ENCODE measurements at places on chromosomes 4 and X.

DNA sequence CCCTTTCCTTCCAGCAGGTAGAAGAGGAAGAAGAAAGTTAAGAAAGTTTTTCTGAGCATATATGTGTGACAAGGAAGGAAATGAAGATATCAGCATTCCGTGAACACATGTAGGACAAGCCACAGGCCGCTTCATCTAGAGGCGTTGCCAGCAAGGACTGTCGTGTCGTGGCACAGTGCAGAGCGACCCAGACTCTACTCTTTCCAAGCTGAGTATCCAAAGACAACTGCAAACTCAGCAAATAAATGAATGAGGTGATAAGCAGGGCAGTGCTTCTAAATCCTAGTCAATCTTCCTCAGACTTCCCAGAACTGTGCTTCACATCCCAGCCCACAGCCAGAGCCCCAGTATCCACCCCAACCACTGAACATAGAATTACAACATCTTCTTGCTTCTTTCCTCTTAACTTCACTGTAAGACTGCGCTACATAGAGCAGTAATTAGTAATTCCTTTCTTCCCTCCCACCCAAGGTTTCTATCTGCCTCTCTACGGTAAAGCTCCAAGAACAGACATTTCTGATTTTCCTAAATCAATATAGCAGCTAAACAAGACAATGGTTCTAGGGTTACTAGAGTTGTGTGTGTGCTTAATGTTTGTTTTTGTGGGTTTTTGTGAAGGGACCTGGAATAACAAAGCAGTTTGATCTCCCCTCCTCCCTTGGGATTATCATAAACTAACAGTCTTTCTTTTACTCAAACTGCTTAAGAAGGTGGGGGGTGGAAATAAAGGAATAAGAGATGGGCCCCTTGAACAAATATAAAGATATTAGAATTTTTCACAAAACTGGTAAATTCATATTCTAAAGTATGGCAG, 71.6 kb downstream of the PAPSS1 start:
- no peak for DNase-seq

- no peak for DNase-seq
Measured at GRCh38 chrX:110066488-110067225, 63.7 kb downstream of the TMEM164 start.

DNA sequence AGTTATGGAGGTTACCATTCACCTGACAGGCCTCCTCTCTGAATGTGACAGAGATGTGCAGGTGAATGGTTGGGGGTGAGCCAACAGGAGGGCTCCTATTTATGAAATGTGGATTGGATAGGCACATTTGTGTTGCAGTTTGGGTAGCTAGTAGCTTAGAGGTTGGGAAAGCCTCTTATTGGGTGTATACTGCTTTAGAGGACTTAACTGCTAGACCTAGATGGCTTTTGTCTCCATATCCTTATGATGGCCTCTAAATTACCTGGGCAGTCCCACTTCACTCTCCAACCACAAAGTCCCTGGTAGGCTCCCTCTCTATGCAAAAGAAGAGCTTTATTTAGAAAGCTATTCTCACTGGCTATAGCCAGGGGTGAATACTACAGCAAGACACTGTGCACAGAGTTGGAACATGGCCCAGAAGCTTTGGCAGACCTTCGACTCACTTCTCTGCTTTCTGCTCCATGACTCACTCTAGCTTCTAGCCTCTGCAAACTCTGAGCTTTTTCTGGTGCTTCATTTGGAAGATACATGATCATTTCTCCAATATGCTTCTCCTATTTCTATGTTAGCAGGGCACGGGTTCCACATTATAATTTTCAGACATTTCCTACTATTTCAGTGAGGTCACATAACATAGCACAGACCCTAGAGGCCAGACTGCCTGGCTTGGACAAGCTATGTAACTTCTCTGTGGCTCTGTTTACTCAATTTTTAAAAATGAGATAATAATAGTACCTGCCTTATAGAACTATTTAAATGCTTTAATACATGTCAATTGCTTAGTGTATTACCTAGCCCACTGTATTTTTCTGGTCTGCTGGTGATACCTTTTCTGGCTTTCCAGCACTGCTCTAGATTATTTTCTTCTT, 6.0 kb upstream of the VGLL1 start:
- no peak for DNase-seq

DNA sequence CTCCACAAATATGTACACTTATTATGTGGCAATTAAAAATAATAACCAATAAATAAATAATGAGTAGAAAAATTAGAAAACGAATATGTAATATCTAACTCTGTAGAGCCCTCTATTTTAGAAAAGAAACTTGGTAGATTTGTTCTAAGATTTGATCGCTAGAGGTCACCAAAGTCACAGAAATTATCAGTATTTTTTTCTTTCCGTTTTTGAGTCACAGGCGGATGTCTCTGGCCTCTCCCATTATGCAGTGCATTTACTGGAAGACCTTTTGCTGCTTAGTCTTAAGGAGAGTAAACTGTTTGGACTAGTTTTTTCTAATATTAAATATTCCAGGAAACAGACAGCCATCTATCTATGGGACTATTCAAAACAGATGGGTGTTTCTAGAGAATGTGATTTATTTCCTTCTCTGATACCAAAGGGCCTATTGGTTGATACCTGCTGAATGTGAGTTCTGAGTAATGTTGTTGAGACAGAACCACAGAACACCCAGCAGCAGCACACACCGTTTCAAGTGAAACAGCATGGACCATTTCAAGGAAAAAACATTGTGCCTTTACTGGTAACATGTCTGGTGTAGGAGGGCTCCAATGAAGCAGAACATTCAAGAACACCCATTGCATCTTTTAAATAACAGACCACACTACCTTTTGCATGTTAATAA, 34.0 kb upstream of the GYPA start:
- DNase-seq = peak; percentile 64

GRCh38 chr4:16206301-16206700, 20.0 kb downstream of the TAPT1 start:
- DNase-seq = no peak

DNA sequence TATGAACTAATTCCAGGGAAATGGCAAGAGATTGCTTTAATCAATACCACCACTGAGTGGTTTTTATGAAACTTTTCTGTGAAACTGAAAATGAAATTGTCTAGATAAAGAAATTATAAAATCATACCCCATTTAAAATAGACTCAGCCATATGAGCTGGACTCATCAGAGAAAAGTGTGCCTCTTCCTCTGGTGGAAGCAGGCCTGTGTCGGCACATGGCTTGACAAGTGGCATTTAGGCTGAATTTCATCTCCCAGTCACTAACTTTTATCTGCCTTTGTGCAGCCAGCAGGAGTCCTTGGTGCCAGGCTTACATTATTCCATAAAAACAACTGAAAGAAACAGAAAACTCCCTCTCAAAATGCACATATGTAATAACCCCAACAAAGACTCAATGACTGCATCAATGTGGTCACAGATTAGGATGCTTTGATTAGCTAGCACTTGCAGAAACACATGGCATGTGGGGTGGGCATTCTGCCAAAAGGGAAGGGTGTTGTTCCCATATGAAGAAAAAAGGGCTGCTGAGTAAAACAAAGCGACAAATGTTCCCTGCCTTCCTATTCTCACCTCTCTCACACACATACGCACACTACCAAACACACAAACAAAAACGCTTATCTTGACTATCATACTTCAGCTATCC, 232.3 kb downstream of the PABPC4L start:
- DNase-seq = no peak

DNA sequence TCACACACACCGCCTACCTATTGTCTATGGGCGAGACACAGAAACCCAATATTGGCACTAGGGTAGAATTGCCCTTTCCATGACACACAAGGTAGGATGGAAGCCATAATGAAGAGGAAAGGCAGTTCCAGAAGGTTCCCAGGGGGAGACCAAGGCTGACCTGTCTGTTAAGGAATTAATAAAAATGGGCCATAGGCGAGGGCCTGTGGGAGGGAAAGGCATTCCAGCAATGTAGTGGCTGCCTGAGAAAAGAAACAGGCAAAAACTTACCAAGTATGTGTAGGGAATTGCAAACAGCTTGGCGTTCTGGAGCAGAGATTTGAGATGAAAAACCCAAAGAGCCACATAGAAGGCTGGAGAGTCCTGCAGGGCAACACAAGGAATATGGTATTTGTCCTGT, 19.1 kb downstream of the MAGED2 start:
- no peak for DNase-seq

GRCh38 chr4:102579794-102580462, 78.8 kb downstream of the NFKB1 start:
- no peak for DNase-seq

DNA sequence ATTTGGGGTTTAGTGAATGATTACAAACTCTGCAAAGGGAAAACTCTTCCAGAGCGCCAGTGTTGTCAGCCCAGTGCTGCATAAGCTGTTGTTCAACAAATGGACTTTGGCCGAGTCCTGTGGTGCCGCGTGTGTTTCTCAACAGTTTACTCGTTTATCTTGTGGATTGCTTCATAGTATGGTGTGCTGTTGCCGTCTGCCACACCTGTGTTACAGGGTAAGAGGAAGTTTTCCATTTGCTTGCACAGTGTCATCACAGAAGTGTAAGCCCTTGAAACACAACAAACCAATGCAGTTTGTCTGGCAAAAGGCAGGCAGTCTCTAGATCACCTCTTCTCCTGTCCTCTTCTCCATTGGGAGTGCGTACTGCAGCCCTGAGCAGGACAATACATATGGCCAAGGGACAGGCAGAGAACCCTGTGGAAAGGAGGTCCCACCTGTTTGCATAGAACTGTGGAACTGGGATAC, 66.3 kb downstream of the DCUN1D4 start:
- no peak for DNase-seq

GRCh38 chrX:117511379-117511778, 605.2 kb downstream of the KLHL13 start:
- no peak for DNase-seq

DNA sequence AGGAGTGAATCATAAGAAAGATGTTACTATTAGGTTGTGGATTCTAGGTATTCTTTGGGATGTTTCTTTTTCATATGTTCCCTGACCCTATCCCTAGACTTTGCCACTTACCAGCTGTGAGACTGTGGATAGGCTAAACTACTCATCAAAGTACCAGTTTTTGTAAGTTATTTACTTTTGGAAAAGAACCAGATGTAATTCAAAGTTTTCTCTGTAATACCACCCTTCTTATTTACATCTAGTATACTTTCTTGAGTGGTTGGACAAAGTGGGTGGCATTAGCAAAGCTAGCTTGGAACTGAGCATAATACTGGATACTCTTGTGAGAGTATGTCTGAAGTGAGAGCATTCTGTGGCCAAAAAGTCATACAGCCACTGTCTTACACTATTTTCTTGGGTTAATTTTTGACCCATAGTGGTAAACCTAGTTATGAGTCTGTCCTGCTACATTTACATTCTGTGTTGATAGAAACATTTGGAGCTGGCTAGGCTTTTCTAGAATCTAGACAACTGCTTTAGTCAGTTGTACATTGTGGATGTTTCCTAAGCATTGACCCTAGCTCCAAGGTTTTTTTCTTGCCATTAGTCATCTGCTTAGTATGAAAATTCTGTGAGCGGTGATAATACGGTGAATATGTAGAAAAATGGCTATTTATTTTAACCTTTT, 41.7 kb downstream of the KDM6A start:
- no peak for DNase-seq

DNA sequence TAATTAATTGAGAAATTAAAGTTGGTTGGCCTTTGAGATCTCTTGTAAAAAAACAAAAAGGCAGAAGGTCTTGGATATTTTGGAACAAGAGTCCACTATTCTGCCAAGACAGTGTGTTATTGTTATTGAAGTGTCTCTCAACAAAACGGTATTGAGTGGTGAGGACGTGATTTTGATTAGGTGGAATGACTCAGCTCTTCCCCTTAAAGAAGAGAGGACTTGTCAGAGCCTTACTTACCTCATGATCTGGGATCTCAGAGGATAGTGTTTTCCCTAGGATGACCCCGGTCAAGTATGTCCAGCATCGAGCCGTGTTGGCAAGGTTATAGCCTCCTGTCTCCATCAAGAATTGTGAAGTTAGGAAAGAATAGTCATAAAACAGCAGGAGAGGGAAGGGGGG, 110.9 kb downstream of the HDAC8 start:
- no peak for DNase-seq

- no peak for DNase-seq
Measured at GRCh38 chr4:143782521-143782920, 82.0 kb upstream of the FREM3 start.

DNA sequence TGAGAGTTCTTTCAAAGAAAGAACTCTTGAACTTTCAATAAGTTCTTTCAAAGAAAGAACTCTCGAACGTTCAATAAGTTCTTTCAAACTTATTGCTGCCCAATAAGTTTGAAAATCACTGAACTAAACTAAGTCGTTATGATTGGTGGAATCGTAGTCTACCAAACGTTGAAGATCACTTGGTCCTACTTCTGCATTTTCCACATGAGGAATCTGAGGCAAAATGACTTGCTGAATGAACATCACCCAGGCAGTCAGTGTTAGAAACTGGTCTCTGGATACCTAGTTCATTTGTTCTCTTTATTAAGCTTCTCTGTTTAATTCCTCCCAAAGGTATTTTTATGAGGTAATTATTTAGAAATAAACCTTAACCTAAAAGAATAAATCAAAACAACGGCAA, 7.1 kb upstream of the CNOT6L start:
- DNase-seq = no peak

GRCh38 chrX:48890934-48891401, 6.6 kb downstream of the TIMM17B start:
- no peak for DNase-seq

GRCh38 chr4:40121515-40121914, 64.9 kb downstream of the N4BP2 start:
- no peak for DNase-seq

GRCh38 chr4:4424499-4425115, 37.7 kb downstream of the NSG1 start:
- DNase-seq = peak; percentile 23

GRCh38 chr4:142452161-142452855, 393.8 kb downstream of the INPP4B start:
- DNase-seq = no peak

GRCh38 chr4:112766422-112766821, 129.5 kb downstream of the LARP7 start:
- no peak for DNase-seq

- no peak for DNase-seq
Measured at GRCh38 chr4:20816287-20816686, 116.0 kb downstream of the PACRGL start.

DNA sequence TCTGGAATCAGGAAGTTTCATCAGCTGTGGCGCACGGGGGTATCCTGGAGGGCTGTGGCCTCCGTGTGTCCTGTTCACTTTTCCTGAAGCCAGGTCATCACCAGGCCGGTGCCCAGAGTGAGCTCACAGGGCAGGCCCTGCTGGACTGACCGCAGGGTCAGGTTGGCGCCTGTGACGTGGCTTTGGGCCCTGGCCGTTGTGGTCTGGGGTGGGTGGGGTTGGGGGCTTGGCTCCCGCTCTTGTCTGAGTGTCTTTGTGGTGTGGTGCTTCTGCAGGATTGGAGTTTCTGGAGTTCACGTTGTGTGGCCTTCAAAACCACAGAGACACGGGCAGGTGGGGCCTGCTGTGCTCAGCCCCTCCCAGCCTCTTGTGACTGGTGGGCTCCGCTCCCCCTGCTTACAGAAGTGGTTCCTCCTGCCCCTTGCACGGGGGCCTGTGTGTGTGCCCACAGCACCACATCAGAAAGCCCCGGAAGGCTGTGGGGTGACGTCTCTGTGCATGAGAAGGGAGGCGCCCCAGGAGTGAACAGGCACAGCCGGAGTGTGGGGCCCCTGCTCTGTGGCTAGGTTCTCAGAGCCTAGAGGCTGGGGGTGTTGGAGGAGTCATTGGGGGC, 9.5 kb downstream of the RGS12 start:
- peak; percentile 83 for DNase-seq
